ENCODE measurements at places on chromosomes 3 and 15.

- DNase-seq, result no peak
Measured at GRCh38 chr15:73684581-73685455, 635 bp downstream of the CD276 start.

- DNase-seq, result no peak
Measured at GRCh38 chr3:58585005-58585786, 8.0 kb upstream of the FAM107A start.

DNA sequence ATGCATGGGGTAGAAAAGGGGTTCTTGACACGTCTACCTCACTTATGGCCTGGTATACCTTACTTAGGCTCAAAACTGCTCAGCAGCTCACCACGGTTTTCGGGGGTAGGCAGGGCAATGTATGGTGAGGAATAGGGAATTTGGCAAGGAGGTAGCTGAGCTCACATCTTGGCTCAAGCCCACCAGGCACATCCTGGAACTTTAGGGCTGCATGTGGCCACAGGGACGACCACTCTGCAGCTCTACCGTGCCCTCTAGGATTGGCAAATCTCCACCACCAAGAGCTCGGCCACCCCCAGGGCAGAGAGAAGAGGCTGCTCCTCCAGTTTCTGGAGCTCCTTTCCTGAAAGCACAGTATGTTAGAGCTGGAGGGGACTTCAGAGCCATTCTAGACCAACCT is 69.7 kb downstream of the MRPL46 start:
- no peak for DNase-seq

DNA sequence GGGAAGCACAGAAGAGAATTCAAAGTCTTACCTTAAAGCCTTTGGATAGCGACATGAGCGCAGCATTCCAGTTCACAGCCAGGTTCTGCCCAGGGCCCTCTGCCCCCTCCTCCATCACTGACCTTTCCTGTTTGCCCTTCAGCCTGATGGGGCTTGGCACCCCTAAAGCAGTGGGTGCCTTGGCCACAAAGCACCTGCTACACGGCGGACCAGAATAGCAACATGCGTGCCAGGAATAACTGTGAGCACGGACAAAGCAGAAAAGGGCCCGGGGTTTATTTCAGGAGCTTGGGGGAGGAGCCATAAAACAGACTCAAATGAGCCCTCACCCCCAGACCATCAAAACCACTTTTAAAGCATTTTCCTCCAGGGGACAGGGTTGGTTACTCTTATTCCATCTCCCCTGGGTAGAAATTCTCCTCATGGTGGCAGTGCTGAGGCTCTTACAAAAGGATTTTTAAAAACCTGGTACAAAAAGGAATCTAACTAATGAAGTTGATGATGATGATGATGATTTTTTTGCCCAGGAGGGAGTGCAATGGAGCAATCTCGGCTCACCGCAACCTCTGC is 135.4 kb downstream of the KLF13 start:
- DNase-seq, result no peak

DNA sequence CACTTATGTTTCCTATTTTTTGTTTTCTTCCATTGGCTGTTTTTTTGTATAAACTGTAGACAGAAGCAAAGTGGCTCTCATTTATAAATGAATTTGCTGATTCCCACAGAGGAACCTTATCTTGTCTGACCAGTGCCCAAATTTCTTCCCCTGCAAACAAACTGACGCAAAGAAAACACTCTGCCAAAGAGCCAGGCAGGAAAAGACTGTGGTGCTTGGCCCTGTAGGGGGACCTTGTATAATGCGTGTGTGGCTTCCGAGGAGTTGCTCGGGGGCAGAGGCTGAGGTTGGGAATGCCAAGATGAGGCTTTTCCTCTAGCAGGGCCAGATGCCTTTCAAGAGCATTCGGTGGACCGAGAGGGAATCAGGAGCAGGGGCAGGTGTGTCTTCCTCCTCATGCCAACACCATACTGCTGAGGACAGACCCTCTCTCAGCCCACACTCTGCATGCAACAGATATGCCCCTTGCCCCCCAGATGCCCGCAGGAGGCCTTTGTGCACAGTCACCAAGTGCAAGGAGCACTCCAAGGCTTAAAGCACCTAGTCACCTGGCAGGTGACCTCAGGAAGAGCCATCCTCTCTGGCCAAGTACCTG is 104.3 kb upstream of the ABHD17C start:
- no peak for DNase-seq

GRCh38 chr3:43203022-43203421 is 83.3 kb upstream of the SNRK start:
- no peak for DNase-seq

- no peak for DNase-seq
Measured at GRCh38 chr3:190558316-190558715, 44.4 kb downstream of the IL1RAP start.

DNA sequence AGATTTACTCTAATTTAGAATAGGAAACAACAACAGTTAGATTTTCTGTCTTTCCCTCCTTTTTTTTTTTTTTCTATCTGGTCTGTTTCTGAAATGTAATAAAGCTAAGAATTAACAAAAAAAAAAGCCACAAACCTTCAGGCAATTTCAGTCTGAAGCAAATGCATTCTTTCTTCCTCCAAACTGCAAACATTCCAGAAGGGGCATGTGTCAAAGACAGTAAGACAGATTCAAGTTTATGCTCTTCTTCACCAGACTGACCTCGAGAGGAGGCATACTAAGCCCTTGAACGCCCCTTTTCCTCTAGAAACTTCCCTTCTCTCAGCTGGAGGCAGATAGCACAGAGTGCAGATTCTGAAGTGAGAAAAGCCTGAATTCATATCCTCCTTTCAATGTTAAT is 654.6 kb upstream of the LMCD1 start:
- DNase-seq, result no peak

GRCh38 chr3:194994551-194994981 is 276.4 kb downstream of the XXYLT1 start:
- DNase-seq, result no peak

GRCh38 chr3:133925960-133926735 is 30.5 kb upstream of the RAB6B start:
- DNase-seq, result no peak

DNA sequence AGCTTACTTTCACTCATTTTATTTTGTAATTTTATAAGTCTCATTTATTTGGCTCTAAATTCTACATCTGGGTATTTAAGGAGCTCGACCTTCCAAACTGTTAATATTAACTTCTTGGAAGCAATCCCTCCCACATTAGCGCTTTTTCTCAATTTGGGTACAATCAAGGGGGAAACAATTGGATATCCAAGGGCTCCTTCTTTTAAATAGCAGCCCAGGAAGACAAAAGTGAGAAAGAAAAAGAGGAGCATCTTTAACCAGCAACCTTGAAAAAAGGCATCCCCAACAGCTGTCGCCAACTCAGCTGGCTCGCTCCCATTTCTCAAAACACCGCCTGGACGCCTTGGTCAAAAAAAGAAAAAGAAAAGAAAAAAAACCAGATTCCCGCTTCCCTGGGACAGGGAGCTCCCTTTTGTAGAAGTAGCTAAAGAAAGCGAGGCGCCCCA is 873 bp downstream of the C3orf70 start:
- DNase-seq, result no peak

DNA sequence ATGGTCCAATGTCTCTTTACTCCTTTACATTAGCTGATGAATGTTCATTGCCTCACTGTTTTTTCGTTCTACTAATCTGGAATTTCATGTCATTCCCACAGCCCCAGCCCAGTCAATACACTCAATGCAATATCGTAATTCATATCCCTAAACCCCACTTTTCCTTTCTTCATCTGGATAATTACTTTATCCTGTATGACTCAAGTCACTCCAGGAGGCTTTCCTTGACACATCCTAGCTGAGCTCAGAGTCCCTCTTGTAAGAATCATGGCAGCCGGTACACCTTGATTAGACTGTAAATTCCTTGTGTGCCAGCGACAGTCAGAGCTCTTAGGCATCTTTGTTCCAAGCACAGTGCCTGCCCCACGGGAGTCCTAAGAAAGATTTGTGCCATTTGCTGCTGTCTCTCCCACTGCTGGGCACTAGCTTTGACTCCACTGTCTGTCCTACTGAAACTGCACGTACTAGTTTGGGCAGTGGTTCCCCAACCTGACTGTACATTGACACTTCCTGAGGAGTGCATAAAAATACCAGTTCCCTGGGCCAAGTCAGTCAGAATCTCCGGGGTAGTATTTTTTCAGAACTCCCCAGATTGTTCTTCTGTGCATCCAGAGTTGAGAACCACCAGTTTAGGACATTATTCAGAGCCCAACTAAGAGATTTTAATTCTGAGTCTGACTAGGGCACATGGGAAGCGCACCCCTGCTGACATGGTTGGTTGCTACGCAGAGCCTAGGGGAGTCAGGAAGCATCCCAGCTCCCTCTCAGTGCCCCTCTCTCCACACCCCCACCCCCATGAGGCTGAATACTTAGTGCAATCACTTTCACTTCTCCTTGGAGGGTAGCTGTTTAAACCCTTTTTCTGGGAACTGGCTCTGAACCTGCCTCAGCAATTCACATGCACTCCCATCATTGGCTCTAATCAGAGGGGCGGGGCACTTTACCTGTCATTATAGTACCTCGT is 19.5 kb upstream of the C3orf70 start:
- no peak for DNase-seq

DNA sequence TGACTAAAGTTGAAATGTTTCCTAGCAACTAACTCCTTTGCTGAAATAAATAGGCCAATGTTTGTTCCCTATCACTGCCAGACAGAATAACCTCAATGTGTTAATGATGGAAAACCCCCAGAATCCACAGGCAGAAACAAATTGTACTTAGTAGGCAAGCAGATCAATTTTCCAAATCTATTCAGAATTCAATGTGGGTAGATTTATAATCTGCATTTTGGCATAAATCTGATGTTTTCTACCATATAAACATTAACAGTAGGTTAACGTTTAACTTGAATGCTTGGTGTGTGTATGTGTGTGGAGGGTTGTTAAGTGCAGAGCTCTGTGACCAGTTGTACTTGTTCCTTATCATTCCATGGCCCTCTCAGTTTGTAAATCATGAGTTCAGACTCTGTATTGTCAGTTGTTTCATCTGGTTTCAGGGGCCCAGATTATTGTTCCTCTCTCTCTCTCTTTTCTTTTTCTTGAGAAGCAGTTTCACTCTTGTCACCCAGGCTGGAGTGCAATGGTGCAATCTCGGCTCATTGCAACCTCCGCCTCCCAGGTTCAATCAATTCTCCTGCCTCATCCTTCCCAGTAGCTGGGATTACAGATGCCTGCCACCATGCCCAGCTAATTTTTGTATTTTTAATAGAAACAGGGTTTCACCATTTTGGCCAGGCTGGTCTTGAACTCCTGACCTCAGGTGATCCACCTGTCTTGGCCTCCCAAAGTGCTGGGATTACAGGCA is 32.8 kb downstream of the PLSCR1 start:
- no peak for DNase-seq

DNA sequence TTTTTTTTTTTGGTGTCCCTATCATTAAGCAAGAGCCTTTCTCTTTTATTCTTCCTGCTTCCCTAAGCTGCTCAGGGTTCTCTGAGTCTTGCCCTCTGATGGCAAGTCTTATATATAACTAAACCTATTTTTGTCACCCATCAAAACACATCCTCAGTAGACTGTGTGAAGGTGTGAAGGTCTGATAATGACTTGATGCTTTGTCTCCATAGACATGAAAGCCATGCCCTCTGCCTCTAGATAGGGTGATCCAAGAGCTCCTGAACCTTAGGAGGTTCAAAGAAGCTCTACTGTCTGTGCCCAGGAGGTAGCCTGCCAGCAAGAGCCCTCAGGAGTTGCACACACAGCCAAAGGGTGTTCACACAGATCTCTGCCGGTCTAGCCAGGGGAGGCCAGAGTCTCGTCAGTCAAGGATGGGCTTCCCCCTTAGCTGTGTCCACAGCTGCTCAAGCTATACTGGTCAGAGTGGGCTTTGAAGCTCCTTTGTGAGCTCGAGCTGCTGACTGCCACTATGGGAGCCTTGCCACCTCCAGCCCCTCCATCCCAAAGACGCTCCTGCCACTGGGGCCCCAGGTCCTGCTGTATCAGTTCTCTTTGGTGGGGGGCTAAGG is 13.1 kb upstream of the SNX22 start:
- no peak for DNase-seq

GRCh38 chr3:143081844-143082778 is 37.5 kb upstream of the CHST2 start:
- no peak for DNase-seq

DNA sequence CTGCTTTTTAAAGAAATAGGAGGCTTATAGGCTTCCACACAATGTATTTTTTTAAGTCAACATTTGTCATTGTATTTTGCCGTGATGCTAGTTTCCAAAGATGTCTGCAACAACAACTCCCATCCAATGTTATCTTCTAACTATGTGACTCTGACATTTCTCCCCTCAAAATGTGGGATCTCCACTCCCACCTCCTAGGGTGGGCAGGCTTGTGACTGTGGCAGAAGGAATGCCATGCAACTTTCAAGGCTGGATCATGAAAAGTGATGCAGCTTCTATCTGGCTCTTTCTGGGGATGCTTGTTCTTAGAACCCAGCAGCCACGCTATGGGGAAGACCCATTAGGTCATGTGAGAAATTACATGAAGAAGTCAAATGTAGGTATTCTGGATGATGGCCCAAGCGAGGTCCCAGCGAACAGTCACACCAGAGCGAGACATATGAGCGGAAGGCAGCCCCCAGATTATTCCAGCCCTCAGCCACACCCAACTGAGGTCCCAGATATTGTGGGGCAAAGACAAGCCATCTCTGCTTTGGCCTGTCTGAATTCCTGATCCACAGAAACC is 124.3 kb downstream of the BDH1 start:
- no peak for DNase-seq
